ENCODE measurements at places on chromosomes 4 and X. TPM values are rescaled to one million over a fixed set of nuclear protein-coding genes. Genes with fewer than 3 reads are reported as not detected.

GRCh38 chrX:38804432-38804681 lies 3.1 kb downstream of the MID1IP1 start:
- no peaks in the 10 kb centered on the region for H3K27me3 ChIP-seq
- H3K4me1 ChIP-seq, result peaks cover 19% of the 10 kb centered on the region
- H3K36me3 ChIP-seq, result peaks cover 18% of the 10 kb centered on the region
- H3K27ac ChIP-seq, result peak overlapping the region; percentile 96
- H3K4me3 ChIP-seq, result peak overlapping the region; percentile 86

- H3K27ac ChIP-seq, result no peak overlapping the region
- H3K27me3 ChIP-seq, result peaks cover 17% of the 10 kb centered on the region
- peak; percentile 43 for DNase-seq
- no peaks in the 10 kb centered on the region for H3K36me3 ChIP-seq
- H3K4me3 ChIP-seq, result no peak overlapping the region
- no peaks in the 10 kb centered on the region for H3K4me1 ChIP-seq
Observed at GRCh38 chr4:154622598-154622997, 10.1 kb upstream of the FGG start.

NXF2B gene
- 8.0 TPM for total RNA-seq

C4orf36 gene
- total RNA-seq, result not detected

BEX1 gene
- not detected for total RNA-seq

ZNF732 gene
- 0.16 TPM for total RNA-seq

GRCh38 chr4:11954093-11954492 lies 525.4 kb upstream of the HS3ST1 start:
- no peaks in the 10 kb centered on the region for H3K4me1 ChIP-seq
- no peak for DNase-seq
- no peaks in the 10 kb centered on the region for H3K27me3 ChIP-seq
- no peaks in the 10 kb centered on the region for H3K36me3 ChIP-seq
- no peak overlapping the region for H3K4me3 ChIP-seq

RAB40A gene
- not detected for total RNA-seq

MAEA gene
- total RNA-seq, result 86.5 TPM

GRCh38 chrX:14440106-14440505 lies 89.2 kb upstream of the GLRA2 start:
- no peaks in the 10 kb centered on the region for H3K27me3 ChIP-seq
- no peak overlapping the region for H3K27ac ChIP-seq
- H3K4me1 ChIP-seq, result no peaks in the 10 kb centered on the region
- H3K4me3 ChIP-seq, result no peak overlapping the region
- no peak for DNase-seq
